ENCODE measurements at places on chromosomes 12 and 14.

- DNase-seq: no peak
Measured at GRCh38 chr14:68133856-68134255, 314.3 kb downstream of the RAD51B start.

DNA sequence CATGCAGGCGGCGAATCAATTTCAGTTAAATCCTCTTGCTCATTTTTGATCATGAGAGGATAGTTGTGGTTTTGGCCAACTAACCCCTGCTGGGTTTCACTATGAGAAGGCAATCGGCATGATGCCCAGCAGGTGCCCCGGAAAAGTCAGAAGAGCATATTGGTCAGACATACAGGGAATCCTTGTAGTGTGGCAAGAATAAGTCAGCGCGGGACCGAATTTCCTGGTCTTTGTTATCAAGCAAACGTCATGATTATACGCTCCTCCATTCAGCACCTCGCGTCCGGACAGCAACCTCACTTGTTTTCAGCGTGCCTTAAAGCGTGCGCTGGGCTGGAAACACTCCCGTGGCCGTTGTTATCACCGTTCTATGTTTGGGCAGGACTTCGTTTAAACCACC lies 1.8 kb downstream of the TBC1D30 start:
- DNase-seq: peak; percentile 70

DNA sequence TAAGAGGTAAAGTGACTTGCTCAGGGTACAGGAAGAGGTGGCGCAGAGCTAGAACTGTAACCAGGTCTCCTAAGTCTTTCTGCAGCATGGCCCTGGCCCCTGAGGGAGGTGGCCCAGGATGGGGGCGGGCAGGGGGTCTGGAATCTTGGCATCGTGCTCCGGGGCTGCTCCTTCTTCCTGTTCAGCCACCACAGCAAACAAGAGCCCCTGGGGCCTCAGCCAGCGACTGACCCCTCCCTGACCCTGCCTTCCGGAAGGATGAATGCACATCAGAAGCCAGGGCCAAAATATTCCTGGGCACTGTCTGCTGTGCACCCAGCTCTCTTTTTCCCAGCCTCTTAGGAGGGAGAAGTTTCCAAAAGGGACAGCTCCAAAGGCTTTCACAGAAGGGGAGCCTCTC lies 242.8 kb downstream of the DPF3 start:
- peak; percentile 46 for DNase-seq

GRCh38 chr12:116137318-116137717 lies 140.2 kb downstream of the MED13L start:
- DNase-seq: no peak

GRCh38 chr14:105917933-105918436 lies 391.6 kb downstream of the TMEM121 start:
- no peak for DNase-seq

DNA sequence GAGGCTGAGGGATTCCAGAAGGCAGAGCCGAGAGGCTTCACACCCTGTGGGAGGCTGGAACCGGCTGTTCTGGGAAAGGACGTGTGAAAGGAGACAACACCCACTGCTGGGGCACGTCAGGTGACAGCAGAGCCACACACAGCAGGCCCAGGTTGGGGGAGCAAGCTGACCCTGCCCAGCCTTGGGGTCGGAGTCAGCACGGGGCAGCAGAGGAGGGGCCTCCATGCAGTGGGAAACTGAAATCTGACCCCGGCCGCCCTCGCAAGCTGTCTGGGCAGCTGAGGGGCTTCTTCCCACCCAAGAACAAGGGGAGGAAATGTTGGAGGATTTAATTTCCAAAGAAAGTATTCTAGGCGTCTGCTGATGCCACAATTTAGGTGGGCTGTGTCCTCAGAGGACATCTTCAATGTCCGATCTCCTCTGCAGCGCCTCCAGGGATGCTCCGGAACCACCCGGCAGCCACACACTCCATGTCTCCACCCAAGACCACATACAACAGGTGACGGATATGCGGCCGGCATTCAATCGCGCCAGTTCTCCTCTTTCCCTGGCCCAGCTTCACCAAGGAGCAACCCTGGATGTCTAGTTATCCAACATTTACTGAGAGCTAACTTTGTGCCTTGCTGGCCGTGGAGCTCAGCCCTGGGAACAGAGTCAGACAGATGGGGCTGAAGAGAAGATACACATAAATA lies 30.7 kb downstream of the SNRNP35 start:
- DNase-seq: no peak

GRCh38 chr14:78316786-78317185 lies 146.6 kb downstream of the NRXN3 start:
- no peak for DNase-seq

- DNase-seq: no peak
Measured at GRCh38 chr12:93016752-93017350, 87.8 kb upstream of the EEA1 start.

DNA sequence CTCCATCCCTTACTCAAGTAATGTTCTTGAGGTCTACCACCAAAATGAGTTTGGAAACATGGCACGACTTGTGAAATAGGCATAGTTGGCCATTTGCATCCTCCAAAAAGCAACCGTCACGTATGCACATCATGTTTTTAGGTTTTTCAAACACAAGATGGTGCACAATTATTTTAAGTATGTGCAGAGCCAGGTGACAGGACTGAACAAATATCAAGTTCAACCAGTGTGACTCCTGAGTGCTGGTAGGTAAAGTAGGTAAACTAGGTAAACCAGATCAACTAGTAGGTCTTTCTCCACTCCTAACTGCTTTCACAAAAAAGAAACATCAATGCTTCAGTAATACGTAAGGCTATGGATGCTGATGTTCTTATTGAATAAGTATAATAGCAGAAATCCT lies 39.1 kb downstream of the FGD6 start:
- DNase-seq: no peak

- DNase-seq: no peak
Measured at GRCh38 chr12:87848248-87848868, 180.8 kb downstream of the C12orf50 start.

GRCh38 chr12:23204933-23205778 lies 580.2 kb downstream of the ETNK1 start:
- no peak for DNase-seq

GRCh38 chr12:50595667-50596066 lies 90.9 kb downstream of the DIP2B start:
- DNase-seq: no peak

DNA sequence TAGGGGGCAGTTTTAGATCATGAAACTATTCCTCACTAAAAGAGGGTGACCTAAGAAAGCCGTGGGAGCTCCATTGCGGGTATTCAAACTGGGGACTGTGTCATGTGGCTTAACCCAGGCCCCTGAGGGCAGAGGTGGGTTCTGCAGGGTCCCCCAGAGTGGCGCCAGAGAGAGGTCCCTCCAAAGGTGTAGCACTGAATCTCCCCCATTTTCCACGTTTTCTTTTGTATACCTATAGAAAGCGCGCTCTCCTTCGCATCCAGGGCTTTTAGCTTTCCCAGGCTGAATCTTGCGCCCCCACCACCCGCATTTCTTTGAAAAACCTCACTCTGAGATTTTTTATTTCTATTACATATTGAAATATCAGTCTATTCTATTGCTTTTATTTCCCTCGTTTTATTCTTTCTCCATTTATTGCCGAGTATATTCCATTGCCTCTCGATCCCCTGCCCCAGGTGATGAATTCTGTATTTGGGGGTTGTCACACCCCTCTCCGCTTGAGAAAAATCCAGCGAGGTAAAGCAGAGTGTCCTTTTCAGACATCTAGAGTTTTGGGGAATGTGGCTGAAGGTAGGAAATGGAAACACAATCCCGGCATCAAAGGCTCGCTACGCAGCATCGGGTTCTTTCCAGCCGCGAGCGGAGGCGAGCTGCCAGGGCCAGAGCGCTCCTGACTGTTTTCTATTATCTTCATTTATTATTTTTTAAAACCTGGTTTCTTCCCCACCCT lies 870 bp upstream of the HOXC13 start:
- no peak for DNase-seq

DNA sequence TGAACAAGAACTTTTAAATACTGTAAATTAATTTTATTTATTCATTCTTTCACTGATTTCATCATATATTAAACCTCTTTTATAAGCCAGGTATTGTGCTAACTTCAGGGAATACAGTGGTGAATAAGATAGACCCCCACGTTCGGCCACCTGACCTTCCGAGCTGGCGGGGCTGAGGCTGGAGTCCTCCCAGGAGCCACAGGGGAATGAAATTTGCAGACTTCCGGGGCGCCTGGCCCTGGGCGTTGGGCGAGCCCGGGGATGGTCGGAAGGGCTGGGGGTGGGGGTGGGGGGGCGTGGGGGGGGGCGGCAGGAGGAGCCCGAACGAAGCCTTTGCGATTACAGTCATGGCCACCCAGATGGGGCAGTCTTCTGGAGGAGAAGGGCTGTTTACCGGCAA lies 383.4 kb downstream of the PAWR start:
- no peak for DNase-seq

Measured in ovary (tissue), 10 donors.